ENCODE measurements at places on chromosomes 1 and 21. TPM values are rescaled to one million over a fixed set of nuclear protein-coding genes. Genes with fewer than 3 reads are reported as not detected.

DNA sequence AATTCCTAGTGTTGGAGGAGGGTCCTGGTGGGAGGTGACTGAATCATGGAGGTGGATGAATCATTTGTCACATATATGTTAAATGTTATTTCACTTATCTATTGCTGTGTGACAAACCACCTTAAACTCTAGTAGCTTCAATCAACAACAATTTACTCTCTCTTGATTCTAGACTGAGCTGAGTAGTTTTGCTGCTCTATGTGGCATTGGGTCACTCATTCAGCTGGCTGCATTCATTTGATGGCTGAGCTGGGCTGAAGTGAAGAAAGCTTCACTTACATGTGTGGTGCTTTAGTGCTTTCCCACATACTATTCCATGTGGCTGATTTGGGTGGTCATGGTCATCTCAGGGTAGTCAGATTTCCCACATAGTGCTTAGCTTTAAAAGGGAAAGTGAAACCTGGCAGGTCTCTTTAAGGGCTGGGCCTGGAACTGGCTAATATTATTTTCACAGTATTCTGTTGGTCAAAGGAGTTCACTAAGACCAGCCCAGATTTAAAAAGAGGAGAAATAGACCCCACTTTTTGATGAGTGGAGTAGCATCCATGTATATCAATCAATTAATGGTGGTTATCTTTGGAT, 10.5 kb downstream of the DNAH14 start:
- H3K27me3 ChIP-seq: no peaks in the 10 kb centered on the region
- no peak overlapping the region for H3K4me3 ChIP-seq
- no peaks in the 10 kb centered on the region for H3K36me3 ChIP-seq
- no peaks in the 10 kb centered on the region for H3K4me1 ChIP-seq
- DNase-seq: no peak

DNA sequence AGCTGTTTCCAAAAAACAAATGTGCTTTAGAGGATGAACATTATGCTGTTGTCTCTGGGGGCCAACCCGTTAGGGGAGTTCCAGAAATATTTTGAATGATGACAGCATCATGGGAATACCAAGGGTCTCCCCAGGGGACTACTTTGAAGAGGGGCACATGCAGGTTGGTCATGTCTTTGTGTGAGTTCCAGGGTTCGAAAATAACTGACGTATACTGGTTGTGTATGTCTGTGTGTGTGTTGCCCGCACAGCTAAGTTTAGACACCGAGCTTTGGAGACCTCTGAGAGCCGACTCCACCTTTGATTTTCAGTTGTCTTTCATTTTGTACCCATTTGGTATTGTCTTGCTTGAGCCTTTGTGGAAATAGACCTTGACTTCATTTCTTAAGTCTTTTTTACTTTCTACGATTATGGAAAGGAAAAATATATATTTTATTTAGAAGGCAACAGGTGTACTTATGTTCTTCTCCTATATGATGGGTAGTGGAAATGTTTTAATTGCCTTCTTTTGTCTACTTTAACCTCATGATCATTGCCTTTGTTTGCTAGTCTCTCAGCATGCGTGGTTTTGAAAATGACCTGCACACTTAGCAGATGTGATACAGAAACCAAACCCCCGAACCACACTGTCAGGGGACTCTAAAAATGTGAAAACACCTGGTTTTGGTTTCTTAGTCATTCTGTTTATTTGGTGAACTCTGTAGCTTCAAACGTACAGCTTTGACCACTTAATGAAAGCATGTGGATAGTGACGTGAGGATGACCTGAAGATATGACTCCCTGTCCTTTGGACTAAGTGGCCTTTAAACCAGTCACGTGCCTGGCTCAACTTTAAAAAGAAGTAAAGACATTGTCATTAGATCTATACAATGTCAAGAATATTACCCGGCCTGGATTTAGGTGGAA, 56.5 kb downstream of the GALNT2 start:
- H3K4me3 ChIP-seq: no peak overlapping the region
- H3K27me3 ChIP-seq: no peaks in the 10 kb centered on the region
- H3K36me3 ChIP-seq: no peaks in the 10 kb centered on the region
- no peak for DNase-seq
- peaks cover 24% of the 10 kb centered on the region for H3K4me1 ChIP-seq

GRCh38 chr1:246213036-246213435, 294.0 kb downstream of the SMYD3 start:
- no peak overlapping the region for H3K27ac ChIP-seq
- no peaks in the 10 kb centered on the region for H3K27me3 ChIP-seq
- no peak for DNase-seq
- H3K4me3 ChIP-seq: no peak overlapping the region
- no peaks in the 10 kb centered on the region for H3K36me3 ChIP-seq
- H3K4me1 ChIP-seq: no peaks in the 10 kb centered on the region

GRCh38 chr21:41068496-41068895, 99.5 kb upstream of the BACE2 start:
- no peaks in the 10 kb centered on the region for H3K4me1 ChIP-seq
- no peaks in the 10 kb centered on the region for H3K36me3 ChIP-seq
- DNase-seq: no peak
- H3K27ac ChIP-seq: no peak overlapping the region

DNA sequence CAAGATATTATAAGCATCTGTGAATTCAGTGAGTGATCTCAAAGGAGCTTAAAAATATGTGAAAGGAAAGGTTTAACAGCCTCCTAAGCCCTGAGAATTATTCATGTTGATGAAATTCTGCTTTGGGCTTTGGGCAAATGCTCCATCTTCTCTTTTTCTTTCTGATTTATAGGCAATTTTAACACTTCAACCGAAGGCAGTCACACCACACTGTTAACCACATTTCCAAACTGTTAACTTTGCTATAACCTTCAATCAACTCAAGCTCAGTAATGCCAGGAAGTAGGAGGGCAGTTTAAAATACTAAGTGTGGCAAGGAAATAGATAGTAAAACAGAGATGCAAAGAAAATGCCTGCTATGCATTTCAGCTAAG, 54.4 kb upstream of the NEK7 start:
- peaks cover 9% of the 10 kb centered on the region for H3K4me1 ChIP-seq
- H3K36me3 ChIP-seq: no peaks in the 10 kb centered on the region
- H3K4me3 ChIP-seq: no peak overlapping the region
- no peaks in the 10 kb centered on the region for H3K27me3 ChIP-seq
- DNase-seq: no peak

DNA sequence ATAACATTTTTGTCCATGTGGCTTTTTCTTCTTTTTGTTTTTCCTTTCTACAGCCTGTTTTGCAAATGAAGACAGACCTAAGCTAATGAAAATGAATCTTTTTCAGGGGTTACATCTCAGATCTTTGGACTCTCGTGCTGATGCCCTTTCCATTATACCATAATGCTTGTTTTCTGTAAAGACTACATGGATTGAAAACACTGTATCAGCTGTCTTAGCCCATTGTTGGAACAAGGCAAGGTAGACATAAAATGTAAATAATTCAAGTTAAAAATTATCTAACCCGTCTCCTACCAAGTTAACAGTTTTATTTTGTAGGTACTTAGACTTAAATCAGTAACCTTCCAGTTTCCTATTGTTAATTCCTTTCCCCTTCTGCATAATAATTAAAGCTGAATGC, 44.9 kb downstream of the RPRD2 start:
- no peak for DNase-seq
- peaks cover 28% of the 10 kb centered on the region for H3K4me1 ChIP-seq
- no peaks in the 10 kb centered on the region for H3K27me3 ChIP-seq
- H3K36me3 ChIP-seq: no peaks in the 10 kb centered on the region
- no peak overlapping the region for H3K27ac ChIP-seq

DNA sequence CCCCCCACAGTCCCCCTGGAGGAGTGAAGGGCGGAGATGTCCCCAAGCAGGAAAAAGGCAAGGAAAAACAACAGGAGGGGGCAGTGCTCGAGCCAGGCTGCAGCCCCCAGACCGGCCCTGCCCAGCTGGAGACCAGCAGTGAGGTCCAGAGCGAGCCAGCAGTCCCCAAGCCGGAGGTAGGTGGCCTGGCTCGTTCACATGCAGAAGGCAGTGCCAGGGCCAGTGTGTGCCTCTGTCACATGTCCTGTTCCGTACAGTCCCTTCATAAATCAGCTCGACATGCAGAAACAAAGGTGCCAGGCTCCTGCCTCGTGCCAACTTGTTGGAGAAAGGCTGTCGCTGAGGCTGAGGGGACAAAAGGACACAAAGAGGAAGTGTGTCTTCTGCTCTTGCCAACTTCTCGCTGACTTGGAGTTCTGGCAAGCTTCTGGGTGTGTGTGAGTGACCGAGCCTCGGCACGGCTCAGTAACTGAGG, 24.1 kb upstream of the MPZL1 start:
- H3K27ac ChIP-seq: peak overlapping the region; percentile 58
- DNase-seq: no peak
- peaks cover 35% of the 10 kb centered on the region for H3K4me1 ChIP-seq
- H3K27me3 ChIP-seq: no peaks in the 10 kb centered on the region
- H3K36me3 ChIP-seq: no peaks in the 10 kb centered on the region

- H3K36me3 ChIP-seq: peaks cover 7% of the 10 kb centered on the region
- no peaks in the 10 kb centered on the region for H3K27me3 ChIP-seq
- peaks cover 32% of the 10 kb centered on the region for H3K4me1 ChIP-seq
- DNase-seq: no peak
Observed at GRCh38 chr1:165895451-165895871, 68.0 kb downstream of the UCK2 start.

DNA sequence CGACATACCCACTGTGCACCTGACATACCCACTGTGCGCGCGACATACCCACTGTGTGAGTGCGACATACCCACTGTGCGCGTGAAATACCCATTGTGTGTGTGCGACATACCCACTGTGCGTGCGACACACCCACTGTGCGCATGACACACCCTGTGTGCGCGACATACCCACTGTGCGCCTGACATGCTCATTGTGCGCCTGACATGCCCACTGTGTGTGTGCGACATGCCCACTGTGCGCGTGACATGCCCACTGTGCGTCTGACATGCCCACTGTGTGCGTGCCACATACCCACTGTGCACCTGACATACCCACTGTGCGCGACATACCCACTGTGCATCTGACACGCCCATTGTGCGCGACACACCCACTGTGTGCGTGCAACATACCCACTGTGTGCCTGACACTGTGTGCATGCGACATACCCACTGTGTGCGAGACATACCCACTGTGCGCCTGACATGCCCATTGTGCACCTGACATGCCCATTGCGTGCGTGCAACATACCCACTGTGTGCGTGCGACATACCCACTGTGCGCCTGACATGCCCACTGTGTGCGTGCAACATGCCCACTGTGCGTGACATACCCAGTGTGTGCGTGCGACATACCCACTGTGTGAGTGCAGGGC, 2.5 kb upstream of the RRP1 start:
- H3K4me3 ChIP-seq: no peak overlapping the region
- no peaks in the 10 kb centered on the region for H3K27me3 ChIP-seq
- DNase-seq: no peak
- no peaks in the 10 kb centered on the region for H3K36me3 ChIP-seq
- no peak overlapping the region for H3K27ac ChIP-seq
- H3K4me1 ChIP-seq: peaks cover 11% of the 10 kb centered on the region

DNA sequence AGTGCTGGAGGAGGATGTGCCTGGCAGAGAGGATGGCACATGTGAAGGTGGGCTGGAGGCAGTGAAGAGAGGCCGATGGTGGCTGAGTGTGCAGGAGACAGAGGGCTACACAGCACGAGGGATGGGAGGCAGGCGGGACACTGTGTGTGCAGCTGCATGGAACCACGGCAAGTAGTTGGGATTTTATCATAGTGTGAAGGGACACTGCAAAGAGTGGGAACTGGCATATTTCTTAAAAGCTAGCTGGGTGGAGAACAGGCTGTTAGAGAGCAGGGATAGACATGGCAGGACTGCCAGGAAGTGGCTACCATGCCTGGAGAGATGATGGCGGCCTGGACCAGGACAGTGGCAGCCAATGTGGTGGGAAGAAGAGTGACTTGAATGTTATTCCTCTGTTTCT, 102.4 kb upstream of the TLR5 start:
- no peaks in the 10 kb centered on the region for H3K4me1 ChIP-seq
- DNase-seq: no peak
- peaks cover 3% of the 10 kb centered on the region for H3K27me3 ChIP-seq
- no peak overlapping the region for H3K27ac ChIP-seq
- no peaks in the 10 kb centered on the region for H3K36me3 ChIP-seq
- H3K4me3 ChIP-seq: no peak overlapping the region

DNA sequence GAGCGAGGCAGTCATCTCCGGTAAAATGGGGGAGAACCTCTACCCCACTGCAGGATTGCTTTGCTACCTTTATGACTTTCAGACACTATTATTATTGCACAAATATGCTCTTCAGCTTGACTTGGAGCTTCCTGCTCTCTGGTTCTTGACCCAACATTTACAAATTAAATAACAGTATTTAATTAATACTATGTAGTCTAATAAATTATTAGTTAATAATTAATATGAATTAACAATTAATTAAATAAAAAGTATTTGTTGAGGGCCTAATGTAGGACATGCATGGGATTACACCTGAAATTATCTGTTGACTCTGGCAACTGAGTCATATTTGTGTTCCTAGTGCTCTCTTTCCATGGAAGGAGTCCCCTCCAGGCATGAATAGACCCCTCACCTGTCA, 359.9 kb downstream of the SIPA1L2 start:
- no peaks in the 10 kb centered on the region for H3K36me3 ChIP-seq
- DNase-seq: no peak
- H3K4me1 ChIP-seq: no peaks in the 10 kb centered on the region
- H3K27ac ChIP-seq: no peak overlapping the region
- H3K4me3 ChIP-seq: no peak overlapping the region

DNA sequence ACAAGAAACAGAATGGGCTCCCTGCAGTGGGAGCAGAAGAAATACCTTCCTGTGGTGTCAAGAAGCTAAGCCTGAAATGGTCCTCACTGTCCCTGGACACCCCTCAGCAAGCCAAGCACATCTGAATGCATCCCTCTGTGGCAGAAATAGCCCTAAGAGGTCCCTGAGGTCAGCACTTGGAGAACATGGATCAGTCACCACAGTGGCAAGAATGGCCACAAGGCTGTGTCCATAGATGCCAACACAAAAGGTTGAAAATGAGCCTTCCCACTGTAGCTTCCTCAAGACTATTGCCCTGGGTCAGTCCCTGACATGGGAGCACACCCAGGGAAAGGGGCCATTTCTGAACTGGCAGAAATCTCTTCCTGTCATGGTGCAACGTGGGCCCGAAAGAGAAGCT, 27.7 kb downstream of the PSMG1 start:
- no peak overlapping the region for H3K4me3 ChIP-seq
- H3K4me1 ChIP-seq: peaks cover 12% of the 10 kb centered on the region
- H3K27me3 ChIP-seq: no peaks in the 10 kb centered on the region
- no peaks in the 10 kb centered on the region for H3K36me3 ChIP-seq
- no peak for DNase-seq

- H3K36me3 ChIP-seq: no peaks in the 10 kb centered on the region
- DNase-seq: no peak
- H3K4me1 ChIP-seq: no peaks in the 10 kb centered on the region
- no peak overlapping the region for H3K27ac ChIP-seq
- H3K27me3 ChIP-seq: no peaks in the 10 kb centered on the region
Observed at GRCh38 chr1:24427545-24427862, 11.9 kb downstream of the NIPAL3 start.

The MIB2 gene
- total RNA-seq: 48.6 TPM

The KCNJ15 gene
- total RNA-seq: 0.41 TPM

The KRTAP11-1 gene
- not detected for total RNA-seq

The GCSAML gene
- 0.42 TPM for total RNA-seq

The TNFAIP8L2 gene
- 3.9 TPM for total RNA-seq

The HES5 gene
- 0.27 TPM for total RNA-seq

The PLA2G2D gene
- total RNA-seq: not detected
